Naive thymus-derived CD8-positive, alpha-beta T cell (primary cell): ENCODE measurements at places on chromosomes 4 and X. TPM values are rescaled to one million over a fixed set of nuclear protein-coding genes. Genes with fewer than 3 reads are reported as not detected.

Gene MAGEA12
- total RNA-seq = not detected

Gene SCML2
- 2.1 TPM for total RNA-seq

Gene RTL9
- not detected for total RNA-seq

Gene SLC10A4
- not detected for total RNA-seq

Gene AKAP4
- not detected for total RNA-seq

GRCh38 chrX:132855780-132856341 is 102.6 kb downstream of the HS6ST2 start:
- H3K4me3 ChIP-seq = no peak overlapping the region
- DNase-seq = no peak
- no peaks in the 10 kb centered on the region for H3K4me1 ChIP-seq
- no peaks in the 10 kb centered on the region for H3K36me3 ChIP-seq
- no peak overlapping the region for H3K27ac ChIP-seq
- H3K27me3 ChIP-seq = peaks cover 5% of the 10 kb centered on the region

DNA sequence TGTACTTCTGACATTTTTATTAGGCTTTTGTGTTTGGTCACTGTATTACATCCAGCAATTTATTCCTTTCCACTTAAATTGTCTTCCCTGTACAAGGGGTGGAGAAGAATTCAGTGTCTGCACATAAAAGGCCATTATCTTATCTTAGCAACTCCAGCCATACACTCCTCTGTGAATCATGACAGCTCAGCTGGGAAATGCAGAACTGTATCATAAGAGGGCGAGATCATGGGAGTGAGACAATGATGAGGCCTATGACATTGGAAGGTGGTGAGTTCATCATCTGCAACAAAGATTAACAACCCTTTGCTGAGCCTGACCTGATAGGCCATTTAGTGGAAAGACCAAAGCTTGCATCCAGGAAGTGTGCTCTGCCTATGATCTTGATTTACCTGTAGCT is 33.3 kb downstream of the SLIT2 start:
- H3K4me3 ChIP-seq = no peak overlapping the region
- DNase-seq = no peak
- no peaks in the 10 kb centered on the region for H3K27me3 ChIP-seq
- H3K36me3 ChIP-seq = no peaks in the 10 kb centered on the region
- H3K4me1 ChIP-seq = no peaks in the 10 kb centered on the region

GRCh38 chr4:106305435-106306055 is 10.5 kb downstream of the TBCK start:
- no peaks in the 10 kb centered on the region for H3K27me3 ChIP-seq
- no peak overlapping the region for H3K27ac ChIP-seq
- peaks cover 22% of the 10 kb centered on the region for H3K36me3 ChIP-seq

GRCh38 chrX:1336331-1336943 is at the start of gene IL3RA:
Gene IL3RA, plus strand, starts transcription at chrX:1336785. Its CDS starts 4,981 bp downstream, at chrX:1341766.
- no peak within 1 kb of the TSS for H3K27ac ChIP-seq
- peaks cover 14% of the 10 kb centered on the region for H3K4me1 ChIP-seq
- H3K4me3 ChIP-seq = peak within 1 kb of the TSS; percentile 83
- peaks cover 2% of the 10 kb centered on the region for H3K36me3 ChIP-seq
- DNase-seq = no peak
- H3K27me3 ChIP-seq = no peaks in the 10 kb centered on the region

GRCh38 chrX:66002824-66003680 is 36.8 kb downstream of the VSIG4 start:
- H3K4me1 ChIP-seq = peaks cover 73% of the 10 kb centered on the region
- H3K36me3 ChIP-seq = no peaks in the 10 kb centered on the region
- no peak for DNase-seq
- no peaks in the 10 kb centered on the region for H3K27me3 ChIP-seq

DNA sequence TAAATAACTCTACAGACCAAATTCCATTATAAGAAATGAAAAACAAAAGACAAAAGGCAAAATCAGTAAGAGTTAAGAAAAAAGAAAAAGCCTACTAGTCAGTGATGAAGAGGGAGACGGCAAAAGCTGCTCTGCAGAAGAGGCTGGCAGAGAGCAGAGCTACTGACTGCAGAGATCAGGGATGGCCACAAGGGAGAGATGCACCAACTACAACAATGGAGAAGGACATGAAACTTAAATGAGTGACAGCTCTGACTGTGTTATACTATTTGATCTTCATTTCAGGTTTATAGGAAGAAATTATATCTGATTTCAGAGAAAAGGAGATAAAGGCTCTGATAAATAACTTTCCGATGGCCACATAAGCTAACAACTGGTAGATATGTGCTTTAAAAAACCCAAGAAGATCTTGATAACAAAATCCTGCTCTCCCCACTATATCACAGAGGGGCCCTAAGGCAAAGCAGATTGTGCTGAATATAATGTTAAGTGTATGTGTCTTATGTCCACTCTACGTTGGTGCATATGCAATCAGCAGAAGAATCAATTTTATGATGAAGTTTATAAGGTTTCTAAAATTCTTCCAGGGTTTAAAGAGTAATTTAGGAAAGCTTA is 58.4 kb upstream of the COX18 start:
- no peaks in the 10 kb centered on the region for H3K27me3 ChIP-seq
- peak; percentile 3 for DNase-seq
- H3K36me3 ChIP-seq = peaks cover 60% of the 10 kb centered on the region
- peaks cover 9% of the 10 kb centered on the region for H3K4me1 ChIP-seq
- no peak overlapping the region for H3K27ac ChIP-seq

DNA sequence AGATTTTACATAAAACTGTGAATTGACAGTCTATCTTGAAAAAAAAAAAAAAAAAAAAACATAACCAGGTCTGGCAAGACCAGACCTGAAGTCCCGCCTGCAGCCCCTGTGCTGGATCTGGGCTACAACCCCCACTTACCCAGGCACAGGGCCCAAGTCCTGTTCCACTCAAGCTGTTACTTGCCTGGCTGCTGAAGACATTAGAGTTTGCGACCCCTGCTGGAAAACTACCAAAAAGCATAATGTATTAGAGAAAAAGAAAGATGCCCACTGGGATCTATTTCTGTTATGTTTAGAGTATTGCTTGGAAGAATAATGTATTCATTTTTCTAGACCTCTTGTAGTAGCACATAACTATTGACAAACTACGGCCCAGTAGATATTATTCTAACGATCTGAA is 4.7 kb downstream of the HS3ST1 start:
- no peaks in the 10 kb centered on the region for H3K36me3 ChIP-seq
- H3K27ac ChIP-seq = no peak overlapping the region
- H3K4me3 ChIP-seq = no peak overlapping the region
- H3K4me1 ChIP-seq = peaks cover 14% of the 10 kb centered on the region

DNA sequence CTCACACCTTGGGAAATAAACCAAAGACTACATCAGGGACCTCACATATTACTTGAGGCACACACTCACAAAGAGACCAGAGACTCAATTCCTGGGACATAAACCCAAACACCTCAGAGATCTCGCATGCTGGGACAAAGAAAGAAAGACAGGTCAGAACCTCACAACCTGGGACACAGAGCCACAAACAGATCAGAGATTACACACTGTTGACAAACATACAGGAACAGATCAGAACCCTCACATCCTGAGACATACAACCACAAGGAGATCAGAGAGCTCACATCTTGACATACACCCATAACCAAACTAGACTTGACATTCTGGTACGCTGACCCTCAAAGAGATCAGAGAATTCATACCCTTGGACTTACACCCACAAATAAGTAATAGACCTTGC is 17.3 kb downstream of the SUV39H1 start:
- H3K4me3 ChIP-seq = peak overlapping the region; percentile 2
- peaks cover 83% of the 10 kb centered on the region for H3K4me1 ChIP-seq
- peak overlapping the region; percentile 81 for H3K27ac ChIP-seq
- H3K36me3 ChIP-seq = peaks cover 3% of the 10 kb centered on the region
- H3K27me3 ChIP-seq = no peaks in the 10 kb centered on the region
- DNase-seq = no peak

DNA sequence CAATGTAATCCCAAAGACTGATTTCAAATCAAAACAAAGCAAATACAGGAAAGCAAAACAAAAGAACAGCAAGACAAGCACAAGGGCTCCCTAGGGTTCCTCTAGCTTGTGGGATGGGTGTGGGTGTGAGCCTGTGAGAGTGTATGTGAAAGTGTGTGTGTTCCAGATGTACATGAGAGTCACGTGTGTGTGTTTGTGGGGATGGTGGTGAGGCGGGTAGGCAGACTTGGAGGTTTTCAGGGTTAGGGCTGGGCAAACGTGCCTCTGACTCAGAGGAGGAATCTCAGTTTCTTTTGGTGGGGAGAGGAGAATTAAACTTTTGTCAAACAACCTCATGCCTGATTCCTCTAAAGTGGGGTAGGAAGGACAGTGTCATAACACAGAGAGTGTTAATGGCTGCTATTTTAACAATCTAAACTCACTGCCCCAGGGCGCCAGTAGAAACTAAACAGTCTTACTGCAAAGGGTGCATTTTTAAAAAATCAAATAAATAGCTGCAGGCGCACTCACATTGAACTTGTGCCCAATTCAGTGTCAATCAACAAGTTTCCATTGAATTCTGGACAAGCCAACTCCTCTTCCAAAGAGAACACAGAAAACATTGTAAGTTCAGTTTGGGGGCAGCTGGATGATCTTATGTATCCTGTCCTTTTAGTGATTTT is 51.8 kb downstream of the CHRDL1 start:
- H3K27ac ChIP-seq = no peak overlapping the region
- no peaks in the 10 kb centered on the region for H3K4me1 ChIP-seq
- no peak overlapping the region for H3K4me3 ChIP-seq
- H3K27me3 ChIP-seq = no peaks in the 10 kb centered on the region
- H3K36me3 ChIP-seq = no peaks in the 10 kb centered on the region
- no peak for DNase-seq

- no peak overlapping the region for H3K27ac ChIP-seq
- no peaks in the 10 kb centered on the region for H3K36me3 ChIP-seq
- DNase-seq = no peak
- no peaks in the 10 kb centered on the region for H3K4me1 ChIP-seq
Observed at GRCh38 chr4:169102026-169102425, 92.0 kb upstream of the CBR4 start.

- H3K27ac ChIP-seq = no peak overlapping the region
- H3K27me3 ChIP-seq = peaks cover 5% of the 10 kb centered on the region
- no peak for DNase-seq
- no peak overlapping the region for H3K4me3 ChIP-seq
- no peaks in the 10 kb centered on the region for H3K4me1 ChIP-seq
Observed at GRCh38 chr4:109755656-109756055, 25.8 kb upstream of the PLA2G12A start.

DNA sequence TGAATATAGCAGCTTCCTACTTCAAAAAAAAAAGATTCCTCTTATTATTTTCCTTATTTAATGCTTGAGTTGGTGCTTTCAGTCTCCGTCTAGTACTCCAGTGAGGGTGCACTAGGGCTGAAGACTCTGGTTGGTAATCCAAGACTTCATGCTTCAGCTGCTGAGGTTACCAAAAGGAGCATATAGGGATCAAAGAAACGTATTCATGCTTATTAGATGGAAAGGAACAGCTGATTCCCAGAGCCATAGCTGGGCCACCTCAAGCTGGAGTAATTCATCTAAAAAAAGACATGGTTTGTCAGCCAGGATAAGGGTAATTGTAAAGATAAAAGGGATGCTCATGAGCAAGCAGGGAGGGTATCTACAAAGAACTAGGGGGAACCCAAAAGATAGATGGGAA is 131.7 kb upstream of the FAM47B start:
- no peaks in the 10 kb centered on the region for H3K27me3 ChIP-seq
- H3K36me3 ChIP-seq = no peaks in the 10 kb centered on the region
- H3K4me3 ChIP-seq = no peak overlapping the region
- H3K4me1 ChIP-seq = no peaks in the 10 kb centered on the region

GRCh38 chr4:150130933-150131332 is 52.7 kb downstream of the DCLK2 start:
- H3K4me3 ChIP-seq = no peak overlapping the region
- H3K27ac ChIP-seq = no peak overlapping the region
- H3K27me3 ChIP-seq = peaks cover 15% of the 10 kb centered on the region
- DNase-seq = no peak
- peaks cover 10% of the 10 kb centered on the region for H3K4me1 ChIP-seq
- H3K36me3 ChIP-seq = no peaks in the 10 kb centered on the region

- H3K27me3 ChIP-seq = peaks cover 4% of the 10 kb centered on the region
- H3K36me3 ChIP-seq = no peaks in the 10 kb centered on the region
Observed at GRCh38 chr4:180827232-180828009, 1415.8 kb upstream of the TENM3 start.

DNA sequence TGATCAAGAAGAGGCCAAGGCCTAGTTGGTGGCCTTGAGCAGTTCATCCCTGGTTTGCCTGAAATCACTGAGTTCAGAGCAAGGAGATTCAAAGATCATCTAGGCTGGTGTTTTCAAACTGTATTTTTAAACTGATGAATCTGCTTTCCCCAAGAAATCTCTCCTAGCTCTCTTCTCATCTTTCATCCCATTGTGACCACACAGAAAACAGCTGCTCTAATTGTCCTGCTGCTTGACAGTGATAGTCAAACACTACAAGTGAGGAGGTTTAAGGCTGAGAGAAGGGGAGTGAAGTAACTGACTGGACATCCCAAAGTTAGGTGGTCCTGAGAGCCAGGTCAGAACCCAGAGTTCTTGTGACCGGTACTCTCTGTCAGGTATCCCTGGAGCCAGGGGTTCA is 91.5 kb downstream of the LNX1 start:
- no peak overlapping the region for H3K4me3 ChIP-seq
- H3K36me3 ChIP-seq = no peaks in the 10 kb centered on the region
- DNase-seq = no peak
- no peaks in the 10 kb centered on the region for H3K4me1 ChIP-seq
- no peaks in the 10 kb centered on the region for H3K27me3 ChIP-seq

DNA sequence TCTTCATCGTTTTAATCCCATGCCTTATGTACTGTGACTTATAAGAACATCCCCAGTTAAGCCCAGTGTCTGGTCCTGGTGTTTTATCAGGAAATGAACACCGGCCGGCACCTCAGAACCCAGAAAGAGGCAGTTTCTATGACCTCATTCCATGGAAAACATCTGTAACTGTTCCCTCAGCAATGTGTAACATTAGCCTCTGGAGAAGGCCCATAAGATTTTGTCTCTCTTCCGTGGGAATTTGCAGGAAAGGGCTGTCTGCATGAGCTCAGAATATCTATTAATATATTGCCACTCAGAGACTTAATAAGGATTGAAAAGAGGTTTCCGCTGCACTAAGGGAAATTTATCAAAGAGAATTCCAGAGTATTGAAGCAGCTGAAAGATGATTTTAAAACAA is 3.1 kb upstream of the TCEANC start:
- H3K4me3 ChIP-seq = no peak overlapping the region
- no peak overlapping the region for H3K27ac ChIP-seq
- no peaks in the 10 kb centered on the region for H3K27me3 ChIP-seq
